ENCODE measurements at places on chromosomes 4 and X.

DNA sequence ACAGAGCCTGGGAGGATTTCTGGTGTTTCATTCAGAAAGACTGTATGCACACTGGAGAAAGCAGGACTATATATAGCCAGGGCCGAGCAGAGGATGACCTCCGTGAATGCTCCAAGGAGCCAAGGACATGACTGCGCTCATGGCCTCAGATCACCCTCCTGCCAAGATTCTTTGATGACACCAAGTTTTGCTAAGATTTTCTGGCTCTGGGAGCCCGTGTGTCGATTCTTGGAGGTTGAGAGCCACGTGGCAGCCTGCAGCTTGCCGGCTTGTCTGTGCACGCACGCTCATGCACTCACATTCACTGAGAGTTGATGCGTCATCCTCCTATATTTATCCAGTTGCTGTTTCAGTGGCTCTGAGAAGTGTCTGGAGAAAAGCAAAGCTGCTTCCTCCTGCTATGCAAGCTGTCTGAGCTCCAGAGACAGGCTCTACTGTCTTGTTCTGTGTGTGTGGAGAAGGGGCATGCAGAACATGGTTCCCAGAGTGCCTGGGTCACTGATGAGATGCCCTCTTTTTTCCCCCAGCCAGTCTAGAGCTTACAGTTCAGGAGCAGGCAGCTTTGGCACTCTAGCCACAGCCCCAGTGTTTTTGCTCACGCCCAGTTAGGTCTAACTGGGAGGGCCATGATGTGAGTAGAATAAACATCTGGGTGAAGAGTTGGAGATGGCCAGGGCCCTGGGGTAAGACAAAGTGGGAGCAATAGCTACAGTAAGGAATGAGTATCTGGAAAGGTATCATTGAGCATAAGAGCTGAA, 64.9 kb upstream of the SCOC start:
- DNase-seq = no peak

GRCh38 chr4:81049907-81050306, 19.4 kb downstream of the BMP3 start:
- no peak for DNase-seq

GRCh38 chrX:23902419-23902818, 5.3 kb downstream of the APOO start:
- peak; percentile 66 for DNase-seq

DNA sequence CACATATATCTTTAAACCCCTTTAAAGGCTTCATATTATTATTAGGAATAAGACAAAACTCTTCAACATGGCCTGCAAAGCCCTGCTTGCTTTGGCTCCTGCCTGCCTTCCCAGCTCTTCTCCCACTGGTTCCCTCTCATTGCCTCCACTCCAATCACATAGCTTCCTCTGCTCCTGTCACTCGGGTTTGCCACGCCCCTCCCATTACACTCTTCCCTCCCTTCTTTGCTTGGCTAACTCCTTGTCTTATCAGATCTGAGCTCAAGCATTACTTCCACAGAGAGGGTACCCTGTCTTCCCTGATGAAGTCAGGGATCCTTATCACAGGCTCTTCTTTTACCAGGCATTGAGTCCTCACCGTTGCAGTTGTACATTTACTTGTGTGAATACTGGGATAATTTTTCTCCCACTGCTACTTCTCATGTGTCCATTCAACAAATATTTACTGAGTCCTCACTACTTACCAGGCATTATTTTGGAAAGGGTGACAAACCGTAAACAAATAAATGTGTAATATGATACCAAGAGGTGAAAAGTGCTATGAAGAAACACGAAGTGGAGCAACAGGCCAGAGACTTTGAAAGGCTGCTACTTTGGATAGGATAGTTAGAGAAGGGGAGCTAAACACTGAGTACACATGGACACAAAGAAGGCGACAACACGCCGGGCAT, 3.2 kb upstream of the VGLL1 start:
- no peak for DNase-seq

All from A172 (cell line).